ENCODE measurements at places on chromosomes 4 and X.

GRCh38 chr4:99321241-99322191, at the start of gene ADH1B:
TSS of gene ADH1B (minus strand) at chr4:99321401. CDS start at chr4:99321331, 70 bp downstream.
- DNase-seq = no peak

GRCh38 chrX:48736303-48736702, 25.2 kb upstream of the GLOD5 start:
- no peak for DNase-seq

DNA sequence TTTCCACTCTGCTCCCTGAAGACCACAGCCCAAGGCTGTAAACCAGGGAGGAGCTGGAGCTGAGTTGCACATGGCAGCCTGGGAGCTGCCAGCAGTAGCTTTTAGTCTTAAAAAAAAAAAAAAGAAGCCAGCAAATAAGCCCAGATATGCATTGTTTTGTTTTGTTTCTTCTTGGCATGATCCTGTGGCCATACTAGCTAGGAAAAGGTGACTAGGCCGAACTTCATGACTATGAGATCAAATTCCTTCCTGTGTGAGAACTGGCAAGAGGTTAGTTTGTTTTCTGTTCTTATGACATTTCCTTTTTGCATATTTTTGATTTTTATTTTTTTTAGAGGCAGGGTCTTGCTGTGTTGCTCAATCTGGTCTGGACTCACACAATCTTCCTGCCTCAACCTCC, 323.3 kb downstream of the DCTD start:
- DNase-seq = no peak

DNA sequence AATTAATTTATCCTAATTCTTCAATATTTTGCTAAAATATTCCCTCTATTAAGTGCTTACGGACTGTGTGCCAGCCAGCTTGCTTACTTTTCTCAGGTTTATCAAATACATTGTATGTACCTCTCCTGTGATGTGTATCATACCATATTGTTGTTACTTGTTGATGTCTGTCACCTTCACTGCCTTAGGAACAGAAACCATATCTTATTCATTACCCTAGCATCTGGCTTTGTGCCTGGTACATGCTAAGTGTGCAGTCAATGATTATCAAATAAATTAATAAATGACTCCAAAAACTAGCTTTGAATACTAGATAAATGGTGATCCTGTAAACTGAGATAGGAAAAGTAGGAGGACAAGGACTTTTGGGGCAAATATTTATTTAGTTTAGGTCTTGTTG, 6.9 kb downstream of the CLCN3 start:
- DNase-seq = no peak

DNA sequence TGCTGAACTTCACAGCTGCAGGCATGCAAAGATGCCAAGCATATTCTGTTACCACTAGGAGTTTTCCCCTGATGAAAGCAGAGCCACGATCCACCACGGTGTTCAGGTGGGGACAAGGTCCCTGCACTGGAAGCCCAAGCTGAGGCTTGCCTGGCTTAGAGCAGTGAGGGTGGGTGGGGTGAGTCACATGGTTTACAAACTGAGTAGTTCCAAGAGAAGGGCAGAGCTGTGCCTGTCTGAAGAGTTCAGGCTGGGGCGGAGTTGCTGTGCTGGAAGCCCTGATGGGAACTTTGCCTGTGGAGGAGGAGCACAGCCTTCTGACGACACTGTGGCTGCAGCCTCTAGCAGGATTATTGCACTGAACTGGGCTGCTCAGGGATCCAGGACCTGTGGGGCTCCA, 45.5 kb downstream of the FAM9B start:
- no peak for DNase-seq

GRCh38 chrX:120617996-120618630, 11.7 kb downstream of the C1GALT1C1 start:
- no peak for DNase-seq

- DNase-seq = no peak
These were observed 47.6 kb downstream of the SPIN3 start for GRCh38 chrX:56947699-56948098.

GRCh38 chr4:17096692-17097091, 198.2 kb upstream of the LDB2 start:
- DNase-seq = no peak

All from MM.1S (cell line).